ENCODE measurements at places on chromosomes 1 and 21.

GRCh38 chr1:42267904-42268303, 67.1 kb downstream of the FOXJ3 start:
- DNase-seq, result no peak

DNA sequence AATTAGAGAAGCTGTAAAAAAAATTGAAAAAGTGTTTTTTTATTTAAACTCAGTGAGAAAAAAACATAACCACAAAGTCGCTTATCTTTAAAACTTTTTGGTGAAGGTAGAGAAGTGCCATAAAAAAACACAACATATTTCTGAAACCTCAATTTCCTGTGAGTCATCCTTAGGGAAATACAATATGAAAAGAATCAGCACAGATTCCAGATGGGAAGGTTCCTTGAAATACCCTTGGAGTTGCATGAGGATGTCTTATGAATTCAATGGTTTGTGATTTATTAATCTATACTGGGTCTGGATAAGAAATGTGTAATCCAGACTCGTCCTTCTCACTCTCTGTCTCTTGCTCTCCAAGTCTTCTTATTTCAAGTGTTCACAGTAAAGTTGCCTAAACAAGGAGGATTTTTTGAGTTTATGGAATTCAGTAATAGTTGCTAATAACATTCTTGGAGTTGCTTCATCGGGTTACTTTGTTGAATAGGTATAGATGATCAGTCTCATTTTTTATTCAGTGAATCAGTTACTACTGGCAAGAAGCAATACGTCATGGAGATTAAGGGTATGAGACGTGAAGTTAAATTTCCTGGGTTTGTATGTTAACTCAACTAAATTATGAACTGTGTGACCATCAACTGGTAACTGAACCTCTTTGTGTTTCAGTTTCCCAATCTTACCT, 191.4 kb downstream of the KCNK2 start:
- no peak for DNase-seq

DNA sequence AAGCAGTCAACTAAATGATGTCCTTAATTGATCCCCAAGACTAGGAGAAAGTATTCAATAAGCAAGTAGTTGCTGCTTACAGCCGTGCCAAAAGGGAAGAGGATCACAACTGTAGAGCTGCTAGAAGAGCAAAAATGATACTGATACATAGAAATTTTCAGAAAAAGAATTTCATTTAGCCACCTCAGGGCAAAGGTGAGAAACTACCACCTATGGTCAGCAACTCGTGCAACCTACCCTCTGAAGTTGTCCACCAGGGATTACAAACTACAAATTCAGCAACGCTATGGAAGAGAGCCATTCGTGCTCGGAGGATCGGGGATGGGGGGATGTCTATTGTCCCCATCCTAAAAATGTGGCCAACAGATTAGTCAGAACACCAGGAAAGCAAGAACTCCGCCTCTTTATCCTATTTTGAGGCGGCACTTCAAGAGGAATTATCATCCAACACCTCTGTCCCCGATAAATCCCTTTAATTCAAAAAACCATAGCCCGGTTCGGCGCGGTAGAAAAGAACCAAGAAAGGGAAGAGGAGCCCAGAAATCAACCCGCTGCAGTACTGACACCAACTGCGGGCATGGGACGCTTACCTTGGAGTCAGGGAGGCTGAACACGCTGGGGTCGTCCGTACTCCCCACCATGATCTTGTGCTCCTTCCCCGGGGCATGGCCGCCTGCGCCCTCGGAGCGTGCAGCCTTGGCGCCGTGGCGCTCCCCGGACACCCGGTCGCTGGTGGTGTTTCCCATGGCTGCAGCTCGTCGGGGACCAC, 687 bp downstream of the PRKAB2 start:
- no peak for DNase-seq

- DNase-seq, result no peak
These were observed 153.4 kb downstream of the NRIP1 start for GRCh38 chr21:14911351-14911750.

GRCh38 chr1:102241431-102242338, 245.0 kb upstream of the OLFM3 start:
- DNase-seq, result no peak
